ENCODE measurements at places on chromosomes 16 and 17. TPM values are rescaled to one million over a fixed set of nuclear protein-coding genes. Genes with fewer than 3 reads are reported as not detected.

Gene RUNDC3A
- total RNA-seq, result not detected

Gene SLC9A5
- total RNA-seq, result 0.18 TPM

Gene KRT36
- not detected for total RNA-seq

Gene TNFRSF17
- total RNA-seq, result not detected

Gene GRB7
- 0.81 TPM for total RNA-seq

Gene STARD3
- total RNA-seq, result 34.8 TPM

Gene CDH8
- not detected for total RNA-seq

Gene LGALS9B
- total RNA-seq, result not detected

Gene SLC16A6
- total RNA-seq, result not detected

Gene NPIPA2
- not detected for total RNA-seq

Gene C17orf113
- 0.18 TPM for total RNA-seq

Data from cardiac atrium fibroblast (primary cell).